ENCODE measurements at places on chromosomes 12 and 14. TPM values are rescaled to one million over a fixed set of nuclear protein-coding genes. Genes with fewer than 3 reads are reported as not detected.
A peak's percentile ranks its signal among the peaks of the same experiment; 100 is the strongest.

GRCh38 chr12:6953442-6954315 lies 2.5 kb downstream of the PTPN6 start:
- no peak for DNase-seq

- no peak for DNase-seq
Measured at GRCh38 chr12:2628401-2628800, 166.4 kb upstream of the FKBP4 start.

DNA sequence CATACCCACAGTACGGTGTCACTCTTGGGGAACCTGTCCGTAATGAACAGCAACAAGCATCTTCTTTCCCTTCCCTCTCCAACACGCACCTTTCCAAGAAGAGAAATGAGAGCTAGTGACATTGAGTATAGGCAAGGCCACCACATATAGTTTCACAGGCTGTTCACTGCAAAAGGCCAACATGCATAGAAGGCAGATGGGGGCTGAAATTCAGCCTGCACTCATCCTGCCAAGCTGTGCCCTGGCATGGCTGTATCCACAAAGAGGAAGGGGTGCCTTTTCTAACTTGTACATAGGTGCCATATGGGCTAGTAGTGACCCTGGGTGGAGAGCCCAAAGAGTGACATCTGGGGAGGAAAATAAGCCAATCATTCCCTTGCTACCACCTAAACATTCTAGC lies 169.6 kb downstream of the ZFP36L1 start:
- no peak for DNase-seq

GRCh38 chr12:6082613-6083012 lies 41.9 kb downstream of the VWF start:
- no peak for DNase-seq

DNA sequence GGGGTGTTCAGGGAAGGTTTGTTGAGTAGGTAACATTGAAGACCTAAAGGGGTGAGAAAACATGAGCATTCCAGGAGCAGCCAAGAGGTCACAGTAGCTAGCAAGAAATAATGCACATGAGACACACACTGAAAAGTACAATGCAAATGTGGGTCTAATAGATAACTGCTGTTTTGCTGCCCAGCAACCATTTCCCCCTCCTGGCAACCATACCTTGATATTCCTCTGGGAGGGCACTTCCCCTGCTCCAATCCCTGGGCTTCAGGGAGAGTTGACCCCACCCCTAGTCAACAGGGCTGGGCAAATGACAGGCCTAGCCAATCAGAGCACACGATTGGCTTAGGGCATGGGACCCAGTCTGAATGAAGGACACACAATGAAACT lies 8.5 kb upstream of the ACTN1 start:
- no peak for DNase-seq

DNA sequence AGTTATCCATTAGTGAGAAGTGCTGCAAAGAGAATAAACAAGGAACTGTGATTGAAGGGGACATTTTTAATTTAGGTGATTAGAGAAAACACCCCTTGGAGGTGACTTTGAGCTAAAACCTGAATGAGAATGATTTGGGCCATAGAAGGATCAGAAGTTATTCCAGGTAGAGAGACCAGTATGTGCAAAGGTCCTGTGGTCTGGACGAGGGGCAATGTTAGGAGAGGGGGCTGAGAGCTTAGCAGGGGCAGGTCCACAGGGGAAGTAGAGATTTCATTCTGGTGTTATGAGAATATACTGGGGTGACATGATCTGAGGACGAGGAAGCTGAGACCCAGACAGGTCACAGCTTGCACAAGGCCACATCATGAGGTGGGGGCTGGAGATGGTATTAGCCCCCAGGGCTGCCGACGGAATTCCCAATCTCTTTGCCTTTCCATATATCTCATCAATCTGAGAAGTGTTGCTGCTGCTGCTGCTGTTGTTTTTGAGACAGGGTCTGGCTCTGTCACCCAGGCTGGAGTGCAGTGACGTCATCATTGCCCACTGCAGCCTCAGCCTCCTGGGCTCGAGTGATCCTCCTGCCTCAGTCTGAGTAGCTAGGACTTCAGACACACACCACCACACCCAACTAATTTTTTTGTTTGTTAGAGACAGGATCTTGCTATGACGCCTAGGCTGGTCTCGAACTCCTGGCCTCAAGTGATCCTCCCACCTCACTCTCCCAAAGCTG lies 55.6 kb downstream of the KCTD10 start:
- DNase-seq: no peak

DNA sequence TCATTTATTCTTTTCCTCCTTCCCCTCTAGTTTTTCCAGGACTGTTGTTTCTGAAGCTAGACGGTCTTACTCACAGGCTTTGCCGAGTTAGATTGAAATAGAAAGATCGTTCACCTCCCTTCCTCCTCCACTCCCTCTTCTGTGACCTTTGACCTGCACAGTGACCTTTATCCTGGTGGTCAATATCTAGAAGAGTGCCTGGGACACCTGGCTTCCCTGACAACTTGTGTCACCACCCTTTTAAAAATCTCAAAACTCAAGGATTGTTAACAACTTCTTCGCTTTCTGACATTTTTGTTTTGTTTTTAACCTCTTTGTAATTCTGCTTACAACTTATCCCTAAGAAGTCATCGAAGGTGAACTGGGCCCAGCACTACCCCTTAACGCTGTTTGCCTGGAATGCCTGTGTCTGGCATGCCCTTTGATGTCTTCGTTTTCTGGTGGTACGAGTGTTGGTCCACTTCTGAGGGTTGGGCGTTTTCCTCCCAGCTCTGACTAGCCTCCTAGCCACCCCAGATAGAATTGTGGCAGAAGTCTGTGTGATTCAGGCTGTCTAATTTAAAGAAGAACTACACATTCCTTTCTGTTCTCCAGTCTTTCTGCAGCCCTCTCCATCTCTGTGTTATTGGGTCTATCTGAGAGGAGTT lies 2.8 kb upstream of the KRT75 start:
- no peak for DNase-seq

- DNase-seq: no peak
Measured at GRCh38 chr14:37145395-37145794, 27.0 kb downstream of the SLC25A21 start.

DNA sequence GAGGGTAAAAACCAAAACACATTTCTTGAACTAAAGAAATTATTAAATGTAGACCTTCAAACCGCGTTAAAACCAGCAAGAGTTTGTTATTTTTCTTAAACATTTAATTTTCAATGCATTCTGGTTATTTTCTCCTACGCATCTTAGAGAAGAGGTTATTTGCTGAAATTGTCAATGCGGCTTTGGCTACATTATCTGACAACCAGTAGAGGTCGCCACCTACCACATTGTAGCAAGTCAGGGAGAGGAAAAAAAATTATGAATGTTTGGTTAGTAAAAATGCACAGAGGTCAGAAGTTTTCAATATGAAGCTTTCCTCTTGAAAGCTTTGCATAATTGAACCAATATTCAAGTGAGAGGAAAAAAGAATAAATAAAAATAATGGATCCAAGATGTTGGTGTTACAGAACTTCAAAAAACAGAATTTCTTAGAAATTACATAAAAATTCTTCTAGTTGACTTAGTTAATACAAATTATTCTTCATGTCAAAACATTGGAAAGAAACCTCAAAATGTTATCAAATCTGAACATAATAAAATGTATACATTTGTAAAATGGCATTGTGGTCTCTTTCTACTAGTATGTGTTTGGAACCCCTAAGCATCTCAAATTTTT lies 159.4 kb upstream of the TMTC2 start:
- DNase-seq: no peak

GRCh38 chr12:49787672-49788071 lies 40.5 kb downstream of the NCKAP5L start:
- no peak for DNase-seq

DNA sequence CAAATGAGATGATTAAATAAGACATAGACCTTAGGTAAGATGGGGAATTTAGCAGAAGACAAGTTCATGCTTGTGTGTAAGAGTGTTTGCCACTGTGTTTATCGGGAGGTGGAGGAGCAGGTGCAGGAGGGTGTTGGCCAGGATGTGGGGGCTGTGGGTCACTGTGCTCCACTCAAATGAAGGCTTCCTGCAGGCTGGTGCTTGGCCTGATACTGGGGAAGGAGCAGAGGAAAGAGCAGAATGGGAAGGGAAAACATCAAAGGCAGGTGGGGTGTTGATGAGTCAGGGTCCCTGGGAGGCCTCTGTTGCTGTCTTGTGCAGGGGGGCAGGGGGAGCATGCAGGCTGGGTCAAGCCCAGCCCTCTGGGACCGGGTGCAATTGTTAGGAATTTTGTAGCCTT lies 126.5 kb downstream of the TSPAN9 start:
- DNase-seq: no peak

DNA sequence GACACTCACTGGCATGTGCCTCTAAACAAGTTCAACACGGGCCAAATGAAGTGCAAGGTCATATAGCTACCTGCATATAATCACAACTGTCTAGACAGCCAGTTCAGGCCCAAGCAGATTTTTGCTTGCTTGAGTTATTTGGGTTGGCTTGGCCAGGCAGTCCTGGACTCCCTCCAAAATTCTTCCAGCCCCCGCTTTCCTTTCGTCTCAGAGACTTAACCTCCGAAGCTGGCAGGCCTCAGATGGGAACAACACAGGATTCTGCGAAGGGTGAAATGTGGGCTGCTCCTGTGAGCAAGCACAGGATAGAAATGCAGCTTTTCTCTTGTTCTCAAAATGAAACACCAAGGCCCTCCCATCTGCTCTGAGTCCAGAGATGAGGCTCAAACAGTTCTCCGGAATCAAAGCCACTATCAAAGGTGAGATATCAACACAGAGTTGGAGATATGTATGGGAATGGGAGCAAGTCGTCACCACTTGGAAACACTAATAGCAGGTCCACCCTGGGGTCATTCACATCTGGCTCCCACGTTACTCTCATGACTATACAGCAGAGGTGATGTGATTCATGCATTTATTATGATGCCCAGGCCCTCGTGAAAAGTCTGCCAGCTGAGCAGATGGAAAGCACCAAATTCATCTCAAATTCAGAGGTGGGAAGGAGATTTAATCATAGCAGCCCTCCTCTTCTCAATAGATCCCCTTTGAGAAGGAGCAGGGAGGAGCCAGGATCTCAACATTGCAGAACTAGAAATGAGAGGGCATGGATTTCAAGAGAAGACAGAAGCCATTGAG lies 389.8 kb downstream of the NUAK1 start:
- DNase-seq: peak; percentile 60

GRCh38 chr12:93203361-93203760 lies 174.4 kb upstream of the NUDT4 start:
- DNase-seq: no peak

- DNase-seq: no peak
Measured at GRCh38 chr12:94498073-94498472, 38.4 kb upstream of the CEP83 start.

DNA sequence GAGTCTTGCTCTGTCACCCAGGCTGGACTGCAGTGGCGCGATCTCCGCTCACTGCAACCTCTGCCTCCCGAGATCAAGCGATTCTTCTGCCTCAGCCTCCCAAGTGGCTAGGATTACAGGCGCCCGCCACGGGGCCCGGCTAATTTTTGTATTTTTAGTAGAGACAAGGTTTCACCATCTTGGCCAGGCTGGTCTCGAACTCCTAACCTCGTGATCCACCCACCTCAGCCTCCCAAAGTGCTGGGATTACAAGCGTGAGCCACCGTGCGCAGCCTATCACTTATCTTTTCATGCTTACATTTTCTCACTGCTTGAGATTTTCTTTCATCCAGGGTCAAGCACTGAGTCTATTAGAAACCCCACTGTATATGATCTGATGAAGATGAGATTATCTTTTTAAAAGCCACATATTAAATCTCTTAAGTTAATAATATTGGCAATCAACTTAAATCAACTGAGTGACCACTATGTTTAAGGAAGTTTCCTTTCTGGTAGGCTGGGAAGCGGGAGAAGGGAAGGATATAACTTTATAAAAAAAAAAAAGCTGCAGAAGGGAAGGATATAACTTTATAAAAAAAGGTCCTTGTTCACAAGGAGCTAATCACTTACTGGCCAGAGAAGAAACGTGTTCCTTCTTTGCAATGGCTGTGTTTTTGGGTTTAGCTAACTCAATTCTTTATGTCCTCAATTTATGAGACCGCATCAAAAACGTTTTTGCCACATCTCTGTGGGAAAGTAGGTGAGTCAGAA lies 1.3 kb upstream of the MDM2 start:
- DNase-seq: no peak

GRCh38 chr14:95331708-95332408 lies 12.2 kb upstream of the CLMN start:
- DNase-seq: no peak

- DNase-seq: no peak
Measured at GRCh38 chr12:53044896-53045695, 4.8 kb upstream of the TNS2 start.

GRCh38 chr12:119683816-119684215 lies 15.9 kb downstream of the PRKAB1 start:
- no peak for DNase-seq

DNA sequence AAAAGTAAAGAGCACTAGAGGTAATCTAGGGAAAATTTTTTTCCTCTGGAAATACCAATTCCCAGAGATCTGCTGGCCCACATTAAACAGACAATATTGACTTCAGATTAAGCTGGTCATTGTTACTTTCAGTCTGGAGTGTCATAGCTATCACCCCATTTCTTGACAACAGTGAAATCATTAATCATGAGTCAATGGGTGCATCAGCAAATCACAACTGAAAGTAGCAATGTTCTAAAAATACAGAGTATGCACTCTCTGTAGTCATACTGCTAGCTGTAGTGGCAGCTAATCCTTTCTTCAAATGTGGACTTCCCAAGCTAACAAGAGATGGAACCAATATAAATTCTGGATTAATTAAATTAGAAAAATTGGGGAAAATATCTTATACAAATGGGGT lies 129.9 kb downstream of the CPNE8 start:
- no peak for DNase-seq

- DNase-seq: no peak
Measured at GRCh38 chr12:116964054-116965050, 53.6 kb downstream of the FBXW8 start.

GRCh38 chr12:63917864-63918799 lies 73.6 kb downstream of the SRGAP1 start:
- peak; percentile 41 for DNase-seq

GRCh38 chr12:13981990-13982389 lies 588 bp upstream of the GRIN2B start:
- peak; percentile 13 for DNase-seq

DNA sequence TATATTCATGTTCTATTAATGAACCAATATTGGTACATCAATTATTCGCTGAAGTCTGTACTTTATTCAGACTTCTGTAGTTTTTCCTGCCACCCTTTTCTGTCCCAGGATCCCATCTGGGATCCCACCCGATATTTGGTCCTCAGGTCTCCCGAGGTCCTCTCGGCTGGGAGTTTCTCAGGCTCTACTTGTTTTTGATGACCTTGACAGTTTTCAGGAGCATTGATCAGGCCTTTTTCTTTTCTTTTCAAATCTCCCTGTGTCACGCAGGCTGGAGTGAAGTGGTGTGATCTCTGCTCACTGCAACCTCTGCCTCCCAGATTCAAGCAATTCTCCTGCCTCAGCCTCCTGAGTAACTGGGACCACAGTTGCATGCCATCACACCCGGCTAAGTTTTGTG lies 11.2 kb downstream of the BRI3BP start:
- DNase-seq: no peak

The PMCH gene
- not detected for total RNA-seq

The PROX2 gene
- not detected for total RNA-seq

The RERG gene
- total RNA-seq: not detected

The SLC2A3 gene
- 2.1 TPM for total RNA-seq

The HOXC6 gene
- total RNA-seq: 4.9 TPM

The PRH1 gene
- total RNA-seq: 13.1 TPM

The KRT2 gene
- total RNA-seq: not detected

The GPR137C gene
- total RNA-seq: 0.81 TPM

The RPS6KL1 gene
- total RNA-seq: 11.3 TPM

The GLIPR1 gene
- 103 TPM for total RNA-seq

The OLR1 gene
- total RNA-seq: 8.6 TPM

The COCH gene
- 6.2 TPM for total RNA-seq

The NINJ2 gene
- total RNA-seq: not detected

The CDCA3 gene
- total RNA-seq: 110 TPM

The RNASE4 gene
- total RNA-seq: 2.3 TPM

The SIX4 gene
- total RNA-seq: 3.1 TPM

All from MG63 (cell line).